MM.1S (cell line): ENCODE measurements at places on chromosomes 3 and 15.
A peak's percentile ranks its signal among the peaks of the same experiment; 100 is the strongest.

DNA sequence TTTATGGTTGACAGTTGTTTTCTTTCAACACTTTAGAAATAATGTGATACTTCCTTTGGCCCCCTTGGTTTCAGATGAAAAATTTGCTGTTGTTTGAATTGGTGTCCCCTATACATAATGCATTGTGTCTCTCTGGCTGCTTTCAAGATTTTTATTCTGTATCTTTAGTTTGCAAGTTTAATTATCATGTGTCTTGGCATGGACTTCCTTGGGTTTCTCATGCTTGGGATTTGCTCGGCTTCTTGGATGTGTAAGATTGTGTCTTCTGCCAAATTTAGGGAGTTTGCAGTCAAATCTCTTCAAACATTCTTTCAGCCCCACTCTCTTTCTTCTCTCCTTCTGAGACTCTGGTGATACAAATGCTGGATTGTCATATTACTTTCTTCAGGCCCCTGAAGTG lies 53.4 kb upstream of the PTPRG start:
- no peaks in the 10 kb centered on the region for H3K36me3 ChIP-seq
- no peak for DNase-seq
- no peak overlapping the region for H3K4me3 ChIP-seq
- H3K27ac ChIP-seq = no peak overlapping the region
- no peaks in the 10 kb centered on the region for H3K4me1 ChIP-seq
- no peaks in the 10 kb centered on the region for H3K27me3 ChIP-seq

GRCh38 chr15:79035111-79035601 lies 55.4 kb downstream of the RASGRF1 start:
- H3K4me3 ChIP-seq = no peak overlapping the region
- no peaks in the 10 kb centered on the region for H3K4me1 ChIP-seq
- no peak for DNase-seq
- no peak overlapping the region for H3K27ac ChIP-seq
- H3K27me3 ChIP-seq = no peaks in the 10 kb centered on the region
- no peaks in the 10 kb centered on the region for H3K36me3 ChIP-seq

DNA sequence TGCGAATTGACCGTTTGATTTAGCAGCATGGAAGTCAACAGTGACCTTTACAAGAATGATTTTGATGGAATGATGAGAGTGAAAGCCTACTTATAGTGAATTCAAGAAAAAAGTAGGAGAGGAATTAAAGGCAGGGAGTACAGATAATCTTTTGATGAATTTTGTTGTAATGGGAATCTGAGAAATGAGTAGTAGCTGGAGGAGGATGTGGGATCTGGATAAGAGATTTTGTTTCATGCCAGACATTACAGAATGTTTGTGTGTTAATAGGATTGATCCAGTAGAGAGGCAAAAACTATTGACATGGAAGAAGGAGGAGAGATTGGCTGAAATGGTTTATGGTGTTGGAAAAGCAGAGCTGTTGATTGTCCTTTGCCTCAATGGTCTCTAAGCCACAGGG lies 17.4 kb upstream of the ZNF609 start:
- H3K4me3 ChIP-seq = no peak overlapping the region
- no peaks in the 10 kb centered on the region for H3K27me3 ChIP-seq
- DNase-seq = no peak
- H3K36me3 ChIP-seq = no peaks in the 10 kb centered on the region
- no peaks in the 10 kb centered on the region for H3K4me1 ChIP-seq
- no peak overlapping the region for H3K27ac ChIP-seq

GRCh38 chr3:2938711-2939110 lies 171.5 kb downstream of the IL5RA start:
- H3K4me3 ChIP-seq = no peak overlapping the region
- H3K27me3 ChIP-seq = no peaks in the 10 kb centered on the region
- H3K4me1 ChIP-seq = peaks cover 23% of the 10 kb centered on the region
- no peaks in the 10 kb centered on the region for H3K36me3 ChIP-seq
- H3K27ac ChIP-seq = no peak overlapping the region
- no peak for DNase-seq

GRCh38 chr3:169085827-169086226 lies 577.7 kb downstream of the MECOM start:
- H3K36me3 ChIP-seq = no peaks in the 10 kb centered on the region
- H3K27me3 ChIP-seq = no peaks in the 10 kb centered on the region
- DNase-seq = no peak

GRCh38 chr15:101250873-101251829 lies 697 bp downstream of the CHSY1 start:
- H3K36me3 ChIP-seq = peaks cover 11% of the 10 kb centered on the region; the same call in 1 of the 2 replicates
- H3K4me1 ChIP-seq = peaks cover 23% of the 10 kb centered on the region
- H3K27ac ChIP-seq = peak overlapping the region; percentile 43; the same call in 1 of the 2 replicates
- H3K4me3 ChIP-seq = peak overlapping the region; percentile 85
- H3K27me3 ChIP-seq = no peaks in the 10 kb centered on the region
